NCI-H1092 (cell line): ENCODE measurements at places on chromosomes 12 and 14.
A peak's percentile ranks its signal among the peaks of the same experiment; 100 is the strongest.

- DNase-seq = peak; percentile 77
Measured at GRCh38 chr12:67042697-67043131, 226.4 kb upstream of the CAND1 start.

DNA sequence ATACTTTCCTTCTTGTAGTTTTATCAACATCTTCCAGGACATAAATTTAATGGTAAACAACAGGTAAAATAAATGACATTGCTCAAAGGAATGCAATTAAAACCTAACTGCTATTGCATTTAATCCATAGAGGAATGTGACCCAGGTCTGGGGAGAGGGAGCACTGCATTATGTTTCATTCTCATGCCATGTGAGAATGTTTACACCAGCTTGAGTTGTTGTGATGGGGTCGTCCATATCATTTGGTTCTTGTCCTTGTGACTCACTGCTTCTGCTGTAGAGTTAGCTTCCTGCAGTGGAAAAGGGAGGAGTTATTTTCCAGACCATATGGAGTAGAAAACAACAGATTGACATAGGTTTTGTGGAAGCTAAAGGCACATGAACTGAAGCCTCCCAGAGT is 129.3 kb upstream of the PMCH start:
- no peak for DNase-seq

DNA sequence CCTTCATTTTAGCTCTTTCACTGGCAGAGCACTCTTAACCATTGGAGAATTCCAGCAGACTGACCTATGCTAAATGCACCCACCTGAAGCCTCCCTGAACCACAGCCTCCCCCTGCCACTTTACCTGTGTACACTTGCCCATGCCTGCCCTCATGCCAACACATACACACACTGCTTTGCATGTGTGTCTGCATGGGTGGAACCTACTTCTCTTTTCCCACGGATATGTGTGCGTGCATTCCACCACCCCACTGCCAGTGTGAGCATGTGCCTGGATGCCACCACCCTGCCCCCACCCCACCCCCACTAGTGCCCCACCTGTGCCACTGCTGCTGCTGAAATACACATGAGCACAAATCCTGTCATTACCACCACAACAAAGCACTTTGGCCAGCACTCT is 49.5 kb upstream of the EEA1 start:
- no peak for DNase-seq

- DNase-seq = no peak
Measured at GRCh38 chr12:70581208-70581607, 56.0 kb downstream of the PTPRB start.

GRCh38 chr12:130872179-130873096 is 572 bp downstream of the RAN start:
- no peak for DNase-seq

DNA sequence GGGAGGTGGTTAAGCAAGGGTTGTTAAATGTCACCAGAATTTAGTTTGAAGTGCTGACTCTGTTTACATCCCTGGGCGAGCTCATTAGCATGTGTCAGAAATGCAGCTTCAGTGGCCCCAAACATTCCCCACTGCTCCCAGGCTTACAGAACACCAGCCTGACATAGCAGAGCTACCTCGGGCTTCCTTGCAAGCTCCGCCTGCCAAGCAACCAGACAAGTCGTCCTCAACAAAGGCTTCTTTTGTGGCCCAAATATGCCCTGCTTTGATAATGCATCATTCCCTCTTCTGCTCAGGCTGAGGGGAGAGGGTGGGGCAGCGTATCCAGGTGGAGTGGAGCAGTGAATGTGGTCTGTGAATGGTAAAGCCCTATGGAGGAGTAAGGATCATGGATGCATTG is 28.0 kb downstream of the ERH start:
- DNase-seq = no peak

DNA sequence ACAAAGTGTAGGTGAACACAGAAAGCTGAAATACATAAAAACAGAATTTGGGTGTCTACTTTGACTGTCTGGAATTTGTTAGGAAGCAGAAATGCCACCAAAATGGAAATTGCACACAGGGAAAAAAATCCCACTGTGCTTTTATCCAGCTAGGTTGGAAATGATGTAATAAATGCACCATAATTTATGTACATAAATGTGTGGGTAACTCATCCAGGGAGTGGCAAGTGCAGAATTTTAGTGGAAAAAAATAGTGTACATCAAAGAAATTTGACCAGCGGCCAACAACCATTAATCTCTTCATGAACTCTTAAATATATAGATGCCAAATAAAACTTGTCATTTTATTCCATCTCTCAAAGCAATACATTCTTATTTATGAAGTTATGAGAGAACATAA is 105.6 kb downstream of the LLPH start:
- DNase-seq = no peak

DNA sequence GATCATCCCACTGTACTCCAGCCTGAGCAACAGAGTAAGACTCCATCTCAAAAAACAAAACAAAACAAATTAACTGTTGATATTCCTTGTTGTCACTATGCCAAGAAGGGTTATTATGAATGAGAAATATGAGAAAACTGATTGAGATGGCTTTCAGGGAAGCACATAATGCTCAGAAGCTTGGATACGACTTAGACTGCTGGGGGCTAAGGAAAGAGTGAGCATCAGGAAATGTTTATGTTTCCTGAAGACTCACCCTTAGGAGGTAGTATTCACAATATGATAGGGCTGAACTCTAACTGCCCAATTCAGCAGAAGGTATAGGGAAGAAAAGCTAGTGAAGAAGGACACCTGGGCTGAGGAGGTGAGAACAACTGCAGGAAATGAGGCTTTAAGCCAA is 6.3 kb downstream of the STYK1 start:
- no peak for DNase-seq

DNA sequence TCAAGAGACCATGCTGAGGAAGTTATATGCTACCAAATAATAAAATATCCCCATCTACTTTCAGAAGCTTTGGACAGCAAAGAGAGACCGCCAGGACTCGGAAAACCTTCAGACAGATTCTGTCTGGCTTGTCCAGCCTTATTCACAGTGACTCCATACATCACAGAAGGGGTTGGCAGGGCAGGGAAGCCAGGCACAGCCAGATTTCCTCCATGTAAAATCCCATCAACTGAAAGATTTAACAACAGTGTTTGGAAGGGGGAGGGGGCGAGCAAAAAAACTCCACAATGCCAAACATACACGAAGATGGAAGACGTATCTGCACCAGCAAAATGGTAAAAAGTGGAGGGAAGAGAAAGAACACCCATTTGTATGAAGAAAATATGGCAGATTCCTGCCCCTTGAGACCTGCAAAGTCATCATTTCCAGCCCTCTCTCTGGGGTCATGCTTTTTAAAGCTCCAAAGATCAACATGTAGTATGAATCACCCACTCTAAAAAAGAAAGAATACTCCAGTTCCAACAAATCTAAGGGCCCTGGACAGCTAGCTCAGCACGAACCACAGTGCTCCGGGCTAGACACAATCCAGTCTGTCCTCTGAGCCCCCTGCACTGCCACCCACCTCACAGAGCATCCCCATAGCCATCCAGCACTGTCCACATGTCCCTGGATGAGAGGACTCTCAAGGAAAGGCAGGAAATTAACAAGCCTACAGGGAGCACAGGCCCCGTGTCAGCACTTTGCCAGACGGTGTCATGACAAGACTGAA is 116.4 kb downstream of the DICER1 start:
- no peak for DNase-seq

DNA sequence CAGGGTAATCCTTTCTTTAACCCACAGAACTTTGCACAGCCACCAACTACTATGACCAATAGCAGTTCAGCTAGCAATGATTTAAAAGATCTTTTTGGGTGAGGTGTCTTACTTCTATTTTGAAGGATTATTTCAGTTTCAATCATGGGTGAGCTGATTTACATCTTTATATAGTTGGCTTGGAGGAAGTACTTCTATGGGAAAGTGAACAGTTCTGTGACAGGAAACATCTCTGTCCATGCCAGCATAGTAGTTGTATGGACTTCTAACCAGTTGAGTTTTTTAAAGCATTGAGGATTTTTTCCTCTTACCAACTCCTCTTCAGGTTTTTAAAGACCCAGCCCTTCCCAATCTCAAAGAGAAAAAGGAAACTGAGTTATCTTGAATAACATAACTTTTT is 17.8 kb upstream of the SLC17A8 start:
- no peak for DNase-seq

DNA sequence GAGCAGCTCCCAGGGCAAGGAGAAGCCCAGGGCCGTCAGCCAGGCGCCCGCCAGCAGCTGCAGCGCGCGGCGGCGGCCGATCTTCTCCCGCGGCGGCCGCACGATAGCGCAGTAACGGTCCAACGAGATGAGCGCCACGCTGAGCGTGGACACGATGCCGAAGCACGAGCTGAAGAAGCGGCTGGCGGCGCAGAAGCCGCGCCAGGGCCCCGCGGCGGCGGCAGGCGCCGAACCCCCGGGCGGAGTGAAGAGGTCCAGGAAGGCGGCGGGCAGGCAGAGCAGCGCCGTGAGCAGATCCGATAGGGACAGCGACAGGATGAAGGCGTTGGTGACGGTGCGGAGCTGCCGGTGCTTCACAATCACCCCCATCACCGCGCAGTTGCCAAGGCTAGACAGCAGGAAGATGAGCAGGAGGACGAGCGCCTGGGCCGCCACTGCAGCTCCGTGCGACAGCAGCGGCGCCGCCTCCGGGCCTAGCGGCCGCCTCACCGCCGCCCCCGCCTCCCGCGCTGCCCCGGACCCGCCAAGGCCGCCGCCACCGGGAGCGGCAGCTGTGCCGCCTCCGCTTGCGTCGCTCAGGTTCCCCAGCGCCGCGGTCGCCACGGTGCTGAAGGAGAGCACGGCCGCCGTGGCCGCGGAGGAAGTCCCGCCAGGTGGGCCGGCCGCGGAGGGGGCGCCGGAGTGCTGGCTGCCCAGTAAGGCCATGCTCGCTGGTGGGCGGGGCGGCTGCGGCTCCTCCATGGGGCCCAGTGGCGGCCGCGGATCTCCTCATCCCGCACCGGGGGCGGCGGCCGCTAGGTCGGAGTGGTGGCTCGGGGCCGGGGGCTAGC is 479 bp downstream of the GPR135 start:
- DNase-seq = peak; percentile 62

- no peak for DNase-seq
Measured at GRCh38 chr14:92225731-92226130, 97.2 kb upstream of the SLC24A4 start.

DNA sequence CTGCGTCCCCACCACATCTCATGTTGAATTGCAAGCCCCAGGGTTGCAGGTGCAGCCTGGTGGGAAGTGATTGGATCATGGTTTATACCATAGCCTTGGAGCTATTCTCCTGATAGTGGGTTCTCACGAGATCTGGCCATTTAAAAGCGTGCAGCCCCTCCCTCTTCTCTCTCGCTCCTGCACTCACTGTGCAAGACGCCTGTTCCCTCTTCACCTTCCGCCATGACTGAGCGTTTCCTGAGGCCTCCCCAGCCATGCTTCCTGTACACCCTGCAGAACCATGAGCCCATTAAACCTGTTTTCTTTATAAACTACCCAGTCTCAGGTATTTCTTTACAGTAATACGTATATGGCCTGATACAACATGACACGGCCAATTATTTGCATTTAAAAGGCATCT is 146.6 kb downstream of the RIMBP2 start:
- DNase-seq = no peak

- DNase-seq = no peak
Measured at GRCh38 chr12:71865166-71865713, 25.7 kb downstream of the TBC1D15 start.

- DNase-seq = no peak
Measured at GRCh38 chr12:101297661-101298060, 17.8 kb downstream of the UTP20 start.

DNA sequence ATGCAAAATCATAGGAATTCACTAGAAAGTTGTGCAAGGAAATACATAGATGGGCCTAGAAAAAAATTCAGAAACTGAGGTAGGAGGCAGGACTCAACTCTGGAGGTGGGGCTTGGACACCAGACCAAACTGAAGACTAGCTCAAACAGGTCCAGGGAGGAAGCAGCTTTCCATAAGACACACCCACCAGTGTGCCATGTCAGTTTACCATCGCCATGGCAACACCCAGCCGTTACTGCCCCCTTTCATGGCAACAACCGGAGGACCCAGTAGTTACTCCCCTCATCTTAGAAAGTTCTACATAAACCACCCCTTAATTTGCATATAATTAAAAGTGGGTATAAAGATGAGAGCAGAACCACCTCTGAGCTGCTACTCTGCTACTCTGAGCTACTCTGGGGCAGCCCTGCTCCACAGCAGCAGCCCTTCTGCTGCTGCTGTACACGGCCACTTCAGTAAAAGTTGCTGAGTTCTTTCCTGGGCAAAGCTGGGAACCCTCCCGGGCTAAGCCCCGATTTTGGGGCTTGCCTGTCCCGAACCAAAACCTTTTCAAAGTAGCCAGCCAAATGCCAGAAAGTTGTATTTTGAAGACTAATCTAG is 30.8 kb upstream of the NINJ2 start:
- no peak for DNase-seq

DNA sequence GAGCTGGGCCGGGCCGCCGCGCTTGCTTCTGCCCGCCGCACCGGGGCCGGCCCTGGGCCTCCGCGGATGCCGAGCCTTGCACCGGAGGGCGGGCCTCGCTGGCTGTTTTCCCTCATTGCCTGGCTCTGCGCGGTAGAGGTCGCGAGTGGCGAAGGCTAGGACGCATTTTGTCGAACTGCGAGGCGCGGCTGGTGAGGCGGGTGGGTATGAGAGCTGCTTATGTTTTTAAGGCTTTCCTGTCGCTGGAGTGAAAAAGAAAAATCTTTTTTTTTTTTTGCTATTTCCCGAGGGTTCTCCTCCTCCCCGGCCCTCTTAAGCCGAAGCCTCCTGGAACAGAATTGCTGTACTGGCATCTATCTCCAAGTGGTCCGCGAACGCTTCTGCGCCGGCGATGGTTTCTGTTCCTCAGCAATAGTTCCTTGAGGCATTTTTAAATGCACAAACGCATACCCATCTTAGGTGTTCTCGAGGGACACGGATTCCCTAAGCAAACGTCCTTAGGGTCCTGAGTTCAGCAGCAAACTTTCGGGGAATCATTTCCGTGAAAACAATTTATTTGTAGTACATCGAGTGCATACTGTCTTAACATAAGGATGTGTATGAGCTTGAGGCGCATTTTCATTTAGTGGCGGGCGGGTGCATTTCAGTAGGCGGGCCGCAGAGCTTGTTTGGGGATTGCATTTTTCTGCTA is 631 bp downstream of the RESF1 start:
- DNase-seq = peak; percentile 58
